ENCODE measurements at places on chromosomes 13 and 19. TPM values are rescaled to one million over a fixed set of nuclear protein-coding genes. Genes with fewer than 3 reads are reported as not detected.

Gene FFAR3
- total RNA-seq: not detected

Gene PLIN5
- 0.06 TPM for total RNA-seq

Gene PAK4
- total RNA-seq: 15.5 TPM

Gene PABPC3
- total RNA-seq: not detected

Gene CATSPERD
- total RNA-seq: not detected

Gene CERS1
- 0.96 TPM for total RNA-seq

Gene ERICH4
- total RNA-seq: not detected

Gene OLFM4
- total RNA-seq: not detected

Gene GIPR
- not detected for total RNA-seq

Gene SLC15A1
- total RNA-seq: not detected

Gene SPC24
- total RNA-seq: 142 TPM
